ENCODE measurements at places on chromosomes 4 and X.

- no peak for DNase-seq
These were observed 117.3 kb upstream of the NOCT start for GRCh38 chr4:138898282-138898681.

DNA sequence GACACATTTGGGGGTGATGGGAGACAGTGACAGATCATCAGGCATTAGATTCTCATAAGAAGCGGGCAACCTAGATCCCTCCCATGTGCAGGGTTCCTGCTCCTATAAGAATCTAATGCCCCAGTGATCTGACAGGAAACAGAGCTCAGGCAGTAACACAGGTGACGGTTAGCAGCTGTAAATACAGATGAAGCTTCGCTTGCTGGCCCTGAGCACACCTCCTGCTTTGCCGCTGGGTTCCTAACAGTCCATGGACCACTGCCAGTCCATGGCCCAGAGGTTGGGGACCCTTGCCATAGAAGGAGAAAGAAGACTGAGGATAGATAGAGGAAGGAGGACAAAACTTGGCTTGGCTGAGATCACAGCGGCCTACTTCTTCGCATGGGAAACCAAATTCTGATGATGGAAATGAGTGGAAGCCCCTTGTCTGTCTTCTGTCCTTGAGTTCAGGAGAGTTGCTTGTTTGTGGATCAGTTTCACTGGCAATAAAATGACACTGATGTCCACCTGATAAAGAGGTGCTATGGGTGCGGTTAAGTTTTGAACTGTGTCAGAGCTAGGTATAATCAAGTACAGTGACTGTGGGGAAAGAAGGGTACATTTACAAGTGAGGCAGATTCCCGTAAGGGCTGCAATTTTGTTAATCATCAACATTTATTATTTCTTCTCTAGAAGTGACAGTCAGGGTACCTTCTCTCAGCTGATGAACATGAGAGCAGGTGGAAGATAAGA, 1.7 kb upstream of the TIFA start:
- peak; percentile 75 for DNase-seq

- DNase-seq, result peak; percentile 54
These were observed 407.9 kb downstream of the PCDH18 start for GRCh38 chr4:137124278-137124932.

GRCh38 chr4:65738134-65738533, 67.8 kb upstream of the EPHA5 start:
- no peak for DNase-seq

DNA sequence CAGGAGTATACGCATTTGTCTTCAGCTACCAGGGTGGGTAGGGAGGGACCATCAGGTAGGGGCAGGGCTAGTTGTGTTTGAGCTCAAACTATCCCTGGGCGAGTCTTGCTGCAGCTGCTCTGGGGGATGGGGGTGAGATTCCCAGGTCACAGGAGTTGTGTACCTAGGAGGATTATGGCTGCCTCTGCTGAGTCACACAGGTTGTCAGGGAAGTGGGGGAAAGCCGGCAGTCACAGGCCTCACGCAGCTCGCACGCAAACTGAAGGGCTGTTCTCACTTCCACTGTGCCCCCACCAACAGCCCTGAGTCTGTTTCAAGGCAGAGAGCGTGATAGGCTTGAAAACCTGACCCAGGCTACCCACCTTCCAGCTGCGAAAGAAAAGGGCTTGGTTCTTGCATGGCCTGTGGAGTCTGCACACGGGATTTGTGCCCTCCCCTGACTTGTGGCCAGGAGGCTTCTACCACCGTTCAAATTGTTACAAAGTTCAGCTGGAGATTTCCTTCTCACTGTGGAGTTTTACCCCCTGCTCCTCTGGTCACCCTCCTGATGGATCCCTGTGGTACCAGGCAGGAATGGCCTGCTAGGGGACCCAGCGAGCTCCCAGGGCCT, 63.8 kb downstream of the ARFIP1 start:
- DNase-seq, result no peak

- no peak for DNase-seq
These were observed 1030.1 kb downstream of the FSTL5 start for GRCh38 chr4:161133586-161134276.

- DNase-seq, result no peak
These were observed 28.4 kb upstream of the UVSSA start for GRCh38 chr4:1318488-1319213.

- DNase-seq, result no peak
These were observed 52.7 kb downstream of the TMEM131L start for GRCh38 chr4:153518637-153519389.

GRCh38 chr4:147307896-147308674, 172.8 kb upstream of the EDNRA start:
- no peak for DNase-seq

DNA sequence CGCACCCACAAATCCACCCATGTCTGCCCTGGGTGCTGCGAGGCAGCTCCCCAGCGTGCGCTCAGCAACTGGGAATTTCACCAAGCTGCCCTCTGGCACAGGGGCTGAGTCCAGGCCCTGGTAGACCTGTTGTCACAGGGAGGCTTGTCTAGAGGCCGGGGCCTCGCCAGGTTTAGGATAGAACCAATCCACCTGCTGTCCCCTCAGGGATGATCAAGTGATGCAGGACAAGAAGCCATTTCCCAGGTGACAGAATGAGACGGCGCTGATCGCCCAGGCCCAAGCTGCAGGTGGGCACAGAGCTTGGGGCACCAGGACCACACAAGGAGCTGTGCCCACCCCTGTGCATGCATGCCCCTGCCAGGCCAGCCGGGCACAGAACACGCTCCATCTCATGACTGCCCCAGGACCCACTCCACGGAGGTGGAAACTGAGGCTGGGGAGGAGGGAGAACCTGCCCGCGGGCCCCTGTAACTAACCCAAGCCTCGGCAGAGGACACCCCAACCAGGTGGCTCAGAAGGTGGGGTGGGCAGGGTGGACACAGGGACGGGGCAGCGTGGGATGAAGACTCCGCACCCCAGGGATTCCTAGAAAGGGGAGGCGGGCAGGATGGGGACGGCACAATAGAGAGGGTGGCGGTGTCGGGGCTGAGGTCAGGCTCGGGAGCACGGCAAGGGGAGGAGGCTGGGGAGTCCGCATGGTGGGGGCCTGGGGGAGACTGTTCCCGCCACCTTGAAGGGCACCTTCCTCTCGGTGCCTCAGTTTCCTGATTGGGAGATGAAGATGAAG, 78.0 kb downstream of the ZFYVE28 start:
- no peak for DNase-seq

DNA sequence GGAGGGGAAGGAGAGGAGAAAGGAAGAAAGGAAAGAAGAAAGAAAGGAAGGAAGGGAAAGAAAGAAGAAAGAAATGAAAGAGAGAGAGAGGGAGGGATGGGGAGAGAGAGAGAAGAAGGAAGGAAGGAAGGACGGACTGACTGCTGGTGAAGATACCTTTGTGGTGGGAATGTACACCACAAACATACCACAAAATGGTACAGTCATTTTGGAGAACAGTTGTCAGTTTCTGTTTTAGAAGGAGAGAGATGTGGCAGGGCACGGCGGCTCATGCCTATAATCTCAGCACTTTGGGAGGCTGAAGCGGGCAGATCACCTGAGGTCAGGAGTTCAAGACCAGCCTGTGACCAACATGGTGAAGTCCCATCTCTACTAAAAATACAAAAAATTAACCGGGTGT, 40.0 kb upstream of the SHISA3 start:
- DNase-seq, result no peak

- no peak for DNase-seq
These were observed 25.2 kb upstream of the NPFFR2 start for GRCh38 chr4:72006586-72006985.

DNA sequence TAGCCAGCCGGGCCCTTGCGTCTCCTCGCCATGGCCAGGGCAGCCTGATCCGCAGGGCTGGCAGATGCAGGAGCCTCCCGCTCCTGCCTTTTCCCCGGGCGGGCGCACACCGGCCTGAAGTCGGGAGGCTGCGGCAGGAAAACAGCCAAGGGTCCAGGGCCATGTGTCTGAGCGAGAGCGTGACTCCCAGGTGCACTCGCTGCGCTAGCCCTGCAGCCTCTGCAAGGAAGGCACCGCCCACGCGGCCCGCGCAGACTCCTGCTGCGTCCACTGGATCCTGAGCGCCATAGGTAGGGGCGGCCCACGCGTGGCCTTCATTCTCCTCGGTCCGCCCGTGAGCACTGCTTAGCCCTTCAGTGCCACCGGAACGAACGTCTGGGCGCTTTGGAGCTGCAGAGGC, 379.9 kb downstream of the TRAM1L1 start:
- DNase-seq, result no peak

DNA sequence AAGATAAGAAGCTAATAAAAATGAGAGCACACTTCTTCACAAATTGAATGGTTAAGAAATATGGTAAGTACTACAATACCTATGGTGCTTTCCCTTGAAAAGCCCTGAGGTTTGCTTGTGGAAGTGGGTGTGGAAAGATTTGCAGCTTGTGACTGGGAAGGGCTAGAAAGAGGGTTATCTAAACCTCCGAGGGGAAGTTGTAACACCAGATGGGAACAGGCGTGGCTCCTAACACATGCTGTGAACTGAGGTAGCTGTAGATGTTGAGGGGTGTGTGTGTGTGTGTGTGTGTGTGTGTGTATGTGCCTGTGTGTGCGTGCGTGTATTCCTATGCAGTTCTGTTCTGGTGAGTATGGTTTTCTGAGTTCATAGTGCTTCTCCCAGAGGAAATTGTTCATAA, 21.5 kb downstream of the FRMPD4 start:
- DNase-seq, result no peak

- no peak for DNase-seq
These were observed 44.2 kb downstream of the JADE1 start for GRCh38 chr4:128853741-128854140.

DNA sequence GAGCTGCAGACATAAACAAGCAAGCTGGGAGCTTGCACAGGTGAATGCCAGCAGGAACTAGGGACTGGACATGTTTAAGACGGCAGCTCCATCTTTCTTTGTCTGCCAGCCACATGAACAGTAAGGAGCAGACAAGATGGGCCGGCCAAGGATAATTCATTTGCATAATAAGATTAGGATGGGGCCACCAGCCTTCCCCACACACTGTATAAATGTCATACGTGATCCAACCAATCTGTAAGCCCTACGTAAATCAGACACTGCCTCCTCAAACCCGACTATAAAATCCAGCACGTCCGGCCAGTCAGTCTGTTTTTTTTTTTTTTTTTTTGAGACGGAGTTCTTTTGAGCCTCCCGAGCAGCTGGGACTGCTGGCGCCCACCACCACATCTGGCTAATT, 75.6 kb upstream of the BOD1L1 start:
- no peak for DNase-seq

DNA sequence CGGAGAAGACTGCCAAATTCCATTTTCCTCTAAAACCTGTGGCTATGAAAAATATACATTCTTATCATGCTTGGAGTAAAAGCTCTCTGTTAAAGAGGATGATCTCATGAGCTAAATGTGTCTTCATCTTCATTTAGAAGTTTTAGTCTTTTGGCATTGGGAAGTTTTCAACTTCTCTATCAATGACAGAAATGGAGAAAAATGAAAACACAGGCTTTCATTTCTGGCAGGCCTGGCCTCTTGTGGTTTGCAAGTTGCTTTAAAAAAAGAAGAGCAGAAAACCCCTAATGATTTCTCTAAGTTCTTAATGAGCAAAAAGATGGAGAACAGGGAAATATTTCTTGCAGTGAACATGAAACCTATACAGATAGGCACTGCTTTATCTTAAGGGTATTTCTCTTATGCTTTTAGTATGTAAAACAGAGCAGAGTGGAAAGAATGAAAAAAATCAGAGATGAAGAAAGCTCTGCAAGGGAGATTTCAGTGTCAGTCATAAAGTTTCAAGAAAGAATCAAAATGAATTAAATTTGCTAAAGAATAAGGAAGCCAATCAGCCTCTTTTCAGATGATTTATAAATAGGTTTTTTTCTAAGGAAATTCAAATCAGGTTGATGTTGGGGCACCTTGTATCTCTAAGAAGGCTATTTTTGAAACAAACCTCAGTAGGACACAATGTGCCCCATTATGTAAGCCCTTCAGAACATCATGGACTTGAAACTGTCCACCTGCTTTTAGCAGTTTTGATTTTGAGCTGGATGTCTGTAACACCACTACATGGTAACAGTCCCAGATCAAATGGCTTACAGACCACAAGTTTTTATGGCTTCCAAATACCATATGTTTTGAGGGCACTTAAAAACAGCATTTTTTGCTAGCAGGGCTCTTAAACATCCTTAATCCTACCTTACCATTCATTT, 225.0 kb downstream of the GRIA3 start:
- DNase-seq, result no peak

- DNase-seq, result peak; percentile 4
These were observed 840.6 kb downstream of the NLGN4X start for GRCh38 chrX:5388087-5388486.

- DNase-seq, result no peak
These were observed 631 bp downstream of the EVC start for GRCh38 chr4:5711479-5712184.

DNA sequence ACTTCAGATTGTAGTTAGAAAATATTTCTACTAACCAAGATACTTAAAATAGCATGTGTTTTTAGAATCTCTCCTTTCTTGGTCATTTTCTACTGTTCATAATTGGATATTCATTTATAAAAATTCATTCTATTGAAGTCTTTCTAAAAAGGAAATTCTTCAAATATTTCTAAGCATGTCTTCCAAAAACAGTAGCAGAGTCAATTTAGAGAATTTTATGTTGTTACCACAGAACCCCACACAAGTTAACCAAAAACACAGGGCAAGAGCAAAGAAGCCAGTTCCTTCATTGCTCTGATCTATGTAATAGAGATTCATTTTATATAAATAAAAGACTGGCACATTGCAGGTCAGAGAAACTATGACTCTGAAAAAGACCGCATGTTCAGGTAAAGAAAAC, 345.1 kb upstream of the PITX2 start:
- no peak for DNase-seq

DNA sequence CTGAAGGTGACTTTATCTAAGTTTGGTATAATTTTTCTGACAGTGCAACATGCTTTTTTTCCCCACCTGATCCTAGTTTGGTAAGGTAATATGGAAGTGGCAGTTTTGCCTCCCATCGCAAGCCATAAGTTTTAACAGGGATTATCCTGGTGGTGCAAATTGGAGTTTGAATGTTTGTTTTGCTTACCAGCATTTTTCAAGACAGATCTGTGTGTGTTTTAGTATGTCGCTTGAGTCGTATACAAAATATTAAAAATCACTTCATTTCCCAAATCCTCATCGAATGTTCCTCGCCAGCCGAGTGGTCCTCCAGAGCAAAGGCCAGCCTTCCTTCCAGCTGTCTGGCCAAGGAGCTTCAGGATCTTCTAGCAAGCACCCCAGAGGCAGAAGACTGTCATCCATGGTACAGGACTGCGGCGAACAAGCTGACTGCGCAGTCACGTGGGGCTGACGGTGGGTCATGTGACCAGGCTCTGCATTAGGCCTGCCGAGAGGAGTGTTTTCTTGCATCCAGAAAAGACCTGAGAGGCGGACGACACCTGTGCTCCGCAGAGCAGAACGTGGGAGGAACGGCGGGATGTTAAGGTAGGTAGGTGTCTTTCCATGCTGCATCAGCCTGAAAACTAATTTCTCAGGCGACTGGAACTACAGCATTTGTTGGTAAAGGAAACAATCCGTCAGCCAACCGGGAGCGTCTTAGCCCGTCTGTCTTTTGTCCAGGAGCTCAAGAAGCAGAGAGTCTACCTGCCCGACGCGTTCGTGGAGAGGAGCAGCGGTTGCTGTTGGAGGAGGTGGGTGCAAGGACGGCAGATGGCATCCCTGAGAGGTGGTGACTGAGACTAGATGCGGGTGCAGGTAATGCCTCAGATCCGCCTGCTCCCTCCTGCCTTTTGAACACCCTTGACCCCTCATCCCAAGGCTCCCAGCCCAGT, at the start of gene GPRASP3:
Gene GPRASP3 (plus strand): TSS at position 507 of the 932 bp plus-strand sequence. CDS start 28,253 bp downstream, outside the sequence.
- DNase-seq, result no peak

Data from NAMALWA (cell line).